ENCODE measurements at places on chromosomes 5 and 9. TPM values are rescaled to one million over a fixed set of nuclear protein-coding genes. Genes with fewer than 3 reads are reported as not detected.

GRCh38 chr5:98464737-98465330, 308.6 kb upstream of the RGMB start:
- no peak overlapping the region for H3K4me3 ChIP-seq
- H3K4me1 ChIP-seq, result no peaks in the 10 kb centered on the region
- H3K27ac ChIP-seq, result no peak overlapping the region
- H3K36me3 ChIP-seq, result no peaks in the 10 kb centered on the region

DNA sequence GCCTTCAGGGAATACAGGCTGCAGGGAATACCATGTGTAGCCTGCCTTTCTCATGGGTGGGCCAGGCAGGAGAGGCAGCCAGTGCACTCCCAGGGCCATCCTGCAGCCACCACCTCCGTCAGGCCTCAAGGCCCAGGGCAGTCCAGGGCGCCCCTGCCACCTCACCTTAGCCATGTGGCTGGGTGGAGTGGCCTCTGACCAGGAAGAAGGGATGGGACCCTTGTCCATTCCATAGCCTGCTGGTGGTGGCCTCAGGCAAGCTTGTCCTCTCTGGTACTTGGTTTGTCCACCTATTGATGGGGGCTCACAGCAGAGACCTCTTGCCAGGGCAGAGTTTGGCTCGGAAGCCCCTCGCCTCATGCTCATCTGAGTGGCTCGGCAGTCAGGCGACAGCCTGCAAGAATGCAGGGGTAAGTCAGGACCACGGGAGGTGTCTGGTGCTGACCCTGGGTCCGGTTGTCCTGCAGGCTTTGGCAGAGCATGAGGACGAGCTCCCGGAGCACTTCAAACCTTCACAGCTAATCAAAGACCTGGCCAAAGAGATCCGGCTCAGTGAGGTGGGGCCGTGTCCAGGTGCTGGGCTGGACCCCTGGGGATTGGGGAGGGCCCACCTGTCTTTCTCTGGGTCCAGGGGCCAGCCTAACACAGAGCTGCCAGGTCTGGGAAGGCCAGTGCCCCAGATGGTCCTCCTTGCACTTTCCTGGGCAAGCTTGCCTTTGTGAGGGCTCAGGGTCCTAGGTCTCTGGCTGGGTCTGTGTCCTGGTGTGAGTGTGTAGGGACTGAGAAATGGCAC, 82.9 kb downstream of the PHF2 start:
- DNase-seq, result no peak
- H3K27ac ChIP-seq, result no peak overlapping the region
- H3K36me3 ChIP-seq, result peaks cover 62% of the 10 kb centered on the region
- no peaks in the 10 kb centered on the region for H3K4me1 ChIP-seq
- H3K4me3 ChIP-seq, result no peak overlapping the region
- no peaks in the 10 kb centered on the region for H3K27me3 ChIP-seq

GRCh38 chr5:6822556-6823343, 109.5 kb downstream of the TENT4A start:
- DNase-seq, result no peak
- H3K27ac ChIP-seq, result no peak overlapping the region
- no peaks in the 10 kb centered on the region for H3K27me3 ChIP-seq
- H3K36me3 ChIP-seq, result no peaks in the 10 kb centered on the region

DNA sequence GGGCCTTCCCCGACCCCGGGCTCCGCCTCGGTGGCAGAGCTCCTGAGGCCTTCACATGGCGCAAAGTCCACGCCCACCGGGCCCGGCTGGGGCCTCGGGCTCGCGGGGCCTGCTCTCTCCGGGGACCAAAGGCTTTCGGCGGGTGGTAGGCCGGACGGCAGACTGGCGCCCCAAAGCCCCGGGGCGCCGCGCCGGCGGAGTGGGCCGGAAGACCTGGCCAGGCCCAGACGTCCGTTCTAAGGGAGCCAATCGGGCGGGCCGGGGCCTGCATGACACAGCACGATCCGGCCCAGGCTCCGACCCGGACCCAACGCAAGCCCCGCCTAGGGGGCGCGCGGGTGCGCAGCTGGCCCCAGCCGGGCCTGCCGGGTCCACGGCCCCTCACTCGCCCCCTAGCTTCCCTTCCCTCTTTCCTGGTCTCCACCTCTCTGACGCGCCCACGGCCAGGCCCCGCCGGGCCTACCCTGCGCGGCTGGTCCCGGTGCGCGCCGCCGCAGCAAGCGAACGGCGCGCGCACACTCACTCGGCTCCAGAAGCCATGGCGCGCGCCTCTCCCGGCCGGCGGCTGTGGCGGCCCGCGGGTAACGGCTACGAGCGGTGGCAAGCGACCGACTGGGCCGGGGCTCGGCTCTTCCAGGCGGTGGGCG, 488 bp downstream of the VCP start:
- peak overlapping the region; percentile 100 for H3K4me3 ChIP-seq
- no peaks in the 10 kb centered on the region for H3K27me3 ChIP-seq
- H3K36me3 ChIP-seq, result peaks cover 17% of the 10 kb centered on the region
- peak; percentile 89 for DNase-seq
- H3K4me1 ChIP-seq, result no peaks in the 10 kb centered on the region

DNA sequence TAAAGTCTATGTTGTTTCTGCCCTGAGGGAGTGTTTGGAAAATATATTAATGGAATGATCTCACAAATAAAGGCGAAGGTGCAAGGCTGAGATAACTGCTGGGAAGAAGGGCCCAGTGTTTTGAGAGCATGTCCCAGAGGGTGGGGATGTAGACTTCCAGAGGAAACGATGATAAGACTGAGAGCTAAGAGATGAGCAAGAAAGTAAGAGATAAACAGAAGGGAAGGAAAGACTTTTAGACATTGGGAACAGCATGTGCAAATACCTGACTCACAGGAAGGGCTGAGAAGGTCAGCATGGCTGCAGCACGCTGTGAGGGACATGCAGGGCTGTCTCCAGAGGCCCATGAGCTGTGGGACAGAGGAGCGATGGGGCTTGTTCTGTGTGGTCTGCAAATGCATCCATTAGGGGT, 19.9 kb upstream of the ADRB2 start:
- H3K4me1 ChIP-seq, result no peaks in the 10 kb centered on the region
- H3K36me3 ChIP-seq, result no peaks in the 10 kb centered on the region
- H3K4me3 ChIP-seq, result no peak overlapping the region
- H3K27ac ChIP-seq, result no peak overlapping the region

DNA sequence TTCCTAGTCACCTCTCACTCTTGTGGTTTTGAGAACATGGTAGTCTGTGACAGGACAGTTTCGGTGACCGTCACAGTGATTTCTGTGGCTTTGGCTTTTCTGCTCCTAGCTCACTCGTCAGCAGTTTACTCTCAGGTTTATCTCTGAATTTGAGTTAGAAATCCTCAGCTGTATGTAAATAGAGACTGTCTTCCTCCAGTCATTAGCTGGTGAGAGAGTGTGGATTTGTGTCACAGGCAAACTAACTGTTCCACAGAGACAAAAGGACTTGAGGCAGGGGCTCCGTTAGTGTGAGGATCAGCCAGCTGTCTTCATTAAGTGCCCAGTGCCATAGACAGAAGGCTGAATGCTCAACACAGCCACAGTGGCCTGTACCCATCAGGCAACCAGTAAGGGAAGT, 131.4 kb downstream of the CD180 start:
- peaks cover 32% of the 10 kb centered on the region for H3K4me1 ChIP-seq
- no peak for DNase-seq
- no peak overlapping the region for H3K4me3 ChIP-seq
- no peaks in the 10 kb centered on the region for H3K27me3 ChIP-seq
- H3K36me3 ChIP-seq, result no peaks in the 10 kb centered on the region

- peaks cover 8% of the 10 kb centered on the region for H3K4me1 ChIP-seq
- no peak overlapping the region for H3K27ac ChIP-seq
- H3K4me3 ChIP-seq, result no peak overlapping the region
- peaks cover 10% of the 10 kb centered on the region for H3K36me3 ChIP-seq
- no peak for DNase-seq
- H3K27me3 ChIP-seq, result no peaks in the 10 kb centered on the region
These were observed 76.5 kb downstream of the SH3PXD2B start for GRCh38 chr5:172377856-172378255.

GRCh38 chr5:37319037-37319782, 51.7 kb downstream of the NUP155 start:
- H3K36me3 ChIP-seq, result peaks cover 74% of the 10 kb centered on the region
- H3K4me3 ChIP-seq, result no peak overlapping the region
- DNase-seq, result no peak
- H3K27me3 ChIP-seq, result no peaks in the 10 kb centered on the region

- H3K36me3 ChIP-seq, result no peaks in the 10 kb centered on the region
- no peak for DNase-seq
- no peaks in the 10 kb centered on the region for H3K27me3 ChIP-seq
These were observed 42.0 kb upstream of the LIFR start for GRCh38 chr5:38598296-38598993.

- H3K4me1 ChIP-seq, result no peaks in the 10 kb centered on the region
- no peak overlapping the region for H3K4me3 ChIP-seq
- no peaks in the 10 kb centered on the region for H3K36me3 ChIP-seq
- no peak overlapping the region for H3K27ac ChIP-seq
These were observed 459.0 kb upstream of the KLF4 start for GRCh38 chr9:107948601-107949000.

GRCh38 chr9:20623748-20624124, 1.4 kb upstream of the MLLT3 start:
- no peak for DNase-seq
- H3K4me3 ChIP-seq, result peak overlapping the region; percentile 95
- peak overlapping the region; percentile 95 for H3K27ac ChIP-seq
- no peaks in the 10 kb centered on the region for H3K27me3 ChIP-seq
- no peaks in the 10 kb centered on the region for H3K4me1 ChIP-seq
- no peaks in the 10 kb centered on the region for H3K36me3 ChIP-seq

- no peak overlapping the region for H3K4me3 ChIP-seq
- H3K27ac ChIP-seq, result no peak overlapping the region
- no peak for DNase-seq
- H3K27me3 ChIP-seq, result no peaks in the 10 kb centered on the region
These were observed 276.5 kb downstream of the NTRK2 start for GRCh38 chr9:84945878-84946538.

DNA sequence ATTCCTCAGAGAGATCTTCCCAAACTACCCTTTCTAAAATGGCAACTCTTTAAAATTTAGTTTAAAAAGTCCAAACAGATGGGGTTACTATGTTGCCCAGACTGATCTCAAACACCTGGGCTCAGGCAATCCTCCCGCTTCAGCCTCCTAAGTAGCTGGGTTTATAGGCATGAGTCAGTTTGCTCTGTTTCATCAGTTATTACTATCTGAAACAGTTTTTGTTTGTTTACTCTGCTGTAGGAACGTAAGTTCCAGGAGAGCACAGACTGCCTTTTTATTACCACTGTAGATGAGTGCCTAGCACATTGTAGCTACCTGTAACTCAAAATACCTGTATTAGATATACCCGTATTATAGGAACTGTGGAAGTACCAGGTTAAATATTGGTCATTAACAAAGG, 89.4 kb downstream of the UHRF2 start:
- no peak overlapping the region for H3K27ac ChIP-seq
- DNase-seq, result no peak
- H3K36me3 ChIP-seq, result peaks cover 57% of the 10 kb centered on the region
- no peaks in the 10 kb centered on the region for H3K4me1 ChIP-seq
- no peak overlapping the region for H3K4me3 ChIP-seq

DNA sequence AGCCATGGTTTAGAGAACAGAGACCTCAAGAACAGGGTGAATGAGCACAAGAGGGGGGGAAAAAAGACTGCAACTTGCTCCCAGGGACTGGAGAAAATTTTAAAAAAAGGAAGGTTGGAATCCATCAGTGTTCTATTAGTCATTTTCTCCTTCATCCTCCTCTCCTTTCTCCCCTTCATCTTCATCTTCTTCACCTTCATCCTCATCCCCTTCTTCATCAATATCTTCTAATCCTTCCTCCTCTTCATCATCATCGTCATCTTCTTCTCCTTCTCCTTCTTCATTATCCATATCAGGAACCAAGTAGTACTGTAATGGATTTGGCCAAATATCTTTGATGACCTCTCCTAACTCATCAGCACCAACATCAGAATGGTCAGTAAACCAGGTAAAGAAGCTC, 86.1 kb downstream of the LIX1 start:
- no peak overlapping the region for H3K27ac ChIP-seq
- no peaks in the 10 kb centered on the region for H3K4me1 ChIP-seq
- H3K4me3 ChIP-seq, result no peak overlapping the region
- no peaks in the 10 kb centered on the region for H3K36me3 ChIP-seq

DNA sequence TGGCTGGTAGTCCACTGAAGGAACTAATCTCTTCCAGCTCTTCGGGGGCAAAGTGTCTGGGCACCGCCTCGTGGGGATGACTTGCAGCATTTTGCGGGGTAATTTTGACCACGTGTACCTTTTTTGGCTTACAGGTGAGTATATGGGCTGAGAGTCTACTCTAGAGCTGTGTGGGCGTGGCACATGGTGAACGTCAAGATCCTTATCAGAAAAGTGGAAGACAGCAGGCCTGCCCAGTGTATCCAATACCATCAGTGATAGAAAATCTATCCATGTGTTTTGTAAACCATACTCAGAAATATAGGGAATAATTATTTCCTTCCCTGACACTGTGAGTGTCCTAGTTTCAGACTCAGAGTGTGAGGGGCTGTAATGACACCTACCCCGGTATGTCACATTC, 148.5 kb downstream of the SLIT3 start:
- no peaks in the 10 kb centered on the region for H3K4me1 ChIP-seq

DNA sequence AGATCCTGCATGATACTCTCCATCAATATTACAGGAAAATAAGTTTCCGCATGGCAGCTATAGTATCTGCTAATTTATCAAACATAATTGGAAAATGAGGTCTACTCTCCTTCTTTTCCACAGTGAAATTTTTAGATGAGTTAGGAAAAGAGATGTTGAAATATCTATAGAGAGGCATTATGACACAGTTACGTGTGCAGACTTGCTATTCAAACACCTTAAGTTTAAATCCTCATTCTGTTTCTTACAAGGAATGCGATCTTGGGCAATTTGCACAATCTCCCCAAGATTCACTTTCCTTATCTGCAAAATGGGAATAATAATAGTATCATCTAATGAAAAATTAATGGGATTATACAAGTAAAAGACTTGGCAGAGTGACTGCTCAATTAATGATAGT, 91.7 kb upstream of the SLCO6A1 start:
- DNase-seq, result no peak
- no peaks in the 10 kb centered on the region for H3K4me1 ChIP-seq
- H3K4me3 ChIP-seq, result no peak overlapping the region
- H3K27me3 ChIP-seq, result no peaks in the 10 kb centered on the region
- no peak overlapping the region for H3K27ac ChIP-seq

DNA sequence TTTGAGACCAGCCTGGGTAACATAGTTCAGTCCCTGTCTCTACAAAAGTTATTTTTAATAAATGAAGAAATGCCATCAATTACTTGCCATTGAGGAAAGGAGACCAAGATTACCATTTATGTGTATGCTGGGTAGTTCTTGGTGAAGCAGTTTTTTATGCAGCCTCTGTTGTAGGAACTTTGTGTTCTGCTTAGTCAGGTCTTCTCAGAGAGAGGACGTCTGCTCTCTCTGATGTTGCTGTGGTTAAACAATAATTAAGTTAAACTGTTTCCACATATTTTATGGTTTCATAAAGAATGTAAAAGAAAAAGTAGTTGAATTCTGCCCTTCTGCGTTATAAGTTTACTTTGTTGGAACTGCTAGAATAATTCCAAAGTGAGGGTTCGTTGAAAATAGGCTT, 210.5 kb downstream of the KDM4C start:
- H3K27ac ChIP-seq, result no peak overlapping the region
- no peak overlapping the region for H3K4me3 ChIP-seq
- no peaks in the 10 kb centered on the region for H3K36me3 ChIP-seq
- no peaks in the 10 kb centered on the region for H3K27me3 ChIP-seq
- no peaks in the 10 kb centered on the region for H3K4me1 ChIP-seq
- DNase-seq, result no peak

The IL4 gene
- not detected for total RNA-seq

The RNF183 gene
- total RNA-seq, result not detected

The SLC1A3 gene
- total RNA-seq, result 50.9 TPM

The LOX gene
- 11.6 TPM for total RNA-seq

The RELL2 gene
- total RNA-seq, result 0.41 TPM

The ZNF354C gene
- total RNA-seq, result 2.7 TPM

The CACNA1B gene
- total RNA-seq, result 0.04 TPM

The CFAP90 gene
- not detected for total RNA-seq

The ADAMTS6 gene
- 2.2 TPM for total RNA-seq

The FBP2 gene
- total RNA-seq, result not detected

The RXRA gene
- 34.5 TPM for total RNA-seq

The GFI1B gene
- total RNA-seq, result not detected

The CCNO gene
- total RNA-seq, result not detected

The F2RL1 gene
- total RNA-seq, result 10.6 TPM

All from right atrium auricular region (tissue), 2 donors.